Epithelial cell of esophagus (primary cell): ENCODE measurements at places on chromosomes 5 and 9.

GRCh38 chr5:100553209-100553608, 18.0 kb downstream of the FAM174A start:
- DNase-seq, result no peak

- DNase-seq, result no peak
Observed at GRCh38 chr5:162139190-162139589, 71.6 kb downstream of the GABRG2 start.

DNA sequence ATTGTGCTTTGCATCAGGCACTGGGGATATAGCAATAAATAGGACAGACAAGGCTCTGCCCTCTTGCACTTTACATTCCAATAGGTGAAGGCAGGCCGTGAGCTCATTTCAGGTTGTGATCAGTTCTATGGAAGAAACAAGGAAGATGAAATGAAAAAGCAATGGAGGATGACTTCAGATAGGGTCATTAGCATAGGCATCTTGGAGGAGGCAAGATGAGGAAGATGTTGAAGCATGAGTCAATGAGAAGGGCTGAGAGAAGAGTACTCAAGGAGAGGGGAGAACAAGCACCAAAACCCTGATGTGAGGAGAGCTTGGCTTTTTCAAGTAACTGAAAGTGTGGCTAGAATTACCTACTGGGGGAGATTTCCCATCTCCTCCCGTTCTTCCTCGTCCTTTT, 5.0 kb upstream of the SPARC start:
- no peak for DNase-seq

- DNase-seq, result no peak
Observed at GRCh38 chr5:6902597-6902996, 189.4 kb downstream of the TENT4A start.

GRCh38 chr9:136898483-136899100, 12.3 kb downstream of the TRAF2 start:
- no peak for DNase-seq

DNA sequence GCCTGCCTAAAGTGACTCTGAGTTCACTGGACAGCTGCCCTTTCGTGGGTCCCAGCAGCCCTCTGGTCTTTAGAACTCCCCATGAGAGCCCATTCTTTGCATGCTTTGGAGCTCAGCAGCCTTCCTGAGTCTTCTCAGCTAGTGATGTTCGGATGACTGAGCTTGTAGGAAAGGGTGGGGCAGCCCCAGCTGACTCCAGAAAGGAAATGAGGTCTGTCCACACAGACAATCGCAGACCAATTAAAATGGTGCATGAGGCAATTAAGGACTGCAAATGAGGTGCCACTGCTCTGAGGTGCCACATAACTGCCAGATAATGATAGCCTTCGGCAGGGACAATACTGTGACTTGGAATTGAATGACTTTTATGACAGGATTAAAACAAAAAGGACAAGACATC, 25.4 kb upstream of the TOMM5 start:
- DNase-seq, result peak; percentile 48

DNA sequence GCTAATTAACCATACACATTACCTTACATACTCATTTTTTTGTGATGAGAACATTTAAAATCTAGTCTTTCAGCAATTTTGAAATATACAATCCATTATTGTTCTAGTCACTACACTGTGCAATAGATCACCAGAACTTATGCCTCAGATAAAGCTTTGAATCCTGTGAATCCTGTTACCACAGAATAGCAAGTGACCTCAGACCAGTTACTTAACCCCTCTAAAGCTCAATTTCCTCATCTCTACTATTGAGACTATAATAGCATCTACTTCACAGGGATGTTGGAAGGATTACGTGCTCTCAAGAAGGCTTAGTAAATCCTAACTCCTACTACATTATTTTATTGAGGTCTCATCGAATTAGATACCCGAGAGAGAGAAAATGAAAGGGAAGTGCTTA, 60.2 kb upstream of the PIP5K1B start:
- DNase-seq, result no peak

- DNase-seq, result no peak
Observed at GRCh38 chr5:45171563-45171962, 362.8 kb downstream of the MRPS30 start.

- DNase-seq, result peak; percentile 15
Observed at GRCh38 chr5:85132269-85132668, 747.6 kb upstream of the EDIL3 start.

DNA sequence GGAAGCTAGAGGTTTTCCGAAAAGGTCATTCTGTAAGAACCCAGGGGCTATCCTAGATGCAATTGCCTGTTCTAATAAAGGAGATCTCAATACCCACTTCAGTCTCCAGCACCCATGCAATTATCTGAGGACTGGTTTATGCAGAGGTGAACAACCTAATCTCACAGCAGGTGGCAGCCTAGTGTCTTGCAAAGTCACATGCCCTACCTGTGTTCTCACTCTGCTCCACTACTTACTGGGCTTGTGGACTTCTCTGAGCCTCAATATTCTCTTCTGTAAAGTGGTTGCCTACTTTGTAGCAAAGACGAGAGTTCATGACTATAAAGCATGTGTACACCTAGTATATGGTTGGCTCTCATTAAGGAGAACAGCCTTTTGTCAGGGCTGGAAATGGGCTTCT, 21.0 kb upstream of the ALDH1B1 start:
- DNase-seq, result peak; percentile 74

- DNase-seq, result no peak
Observed at GRCh38 chr5:112616812-112617547, 120.7 kb upstream of the APC start.

GRCh38 chr5:1231354-1231905, 6.2 kb downstream of the SLC6A18 start:
- DNase-seq, result no peak

GRCh38 chr5:57175551-57176309, 1.9 kb downstream of the GPBP1 start:
- peak; percentile 44 for DNase-seq

DNA sequence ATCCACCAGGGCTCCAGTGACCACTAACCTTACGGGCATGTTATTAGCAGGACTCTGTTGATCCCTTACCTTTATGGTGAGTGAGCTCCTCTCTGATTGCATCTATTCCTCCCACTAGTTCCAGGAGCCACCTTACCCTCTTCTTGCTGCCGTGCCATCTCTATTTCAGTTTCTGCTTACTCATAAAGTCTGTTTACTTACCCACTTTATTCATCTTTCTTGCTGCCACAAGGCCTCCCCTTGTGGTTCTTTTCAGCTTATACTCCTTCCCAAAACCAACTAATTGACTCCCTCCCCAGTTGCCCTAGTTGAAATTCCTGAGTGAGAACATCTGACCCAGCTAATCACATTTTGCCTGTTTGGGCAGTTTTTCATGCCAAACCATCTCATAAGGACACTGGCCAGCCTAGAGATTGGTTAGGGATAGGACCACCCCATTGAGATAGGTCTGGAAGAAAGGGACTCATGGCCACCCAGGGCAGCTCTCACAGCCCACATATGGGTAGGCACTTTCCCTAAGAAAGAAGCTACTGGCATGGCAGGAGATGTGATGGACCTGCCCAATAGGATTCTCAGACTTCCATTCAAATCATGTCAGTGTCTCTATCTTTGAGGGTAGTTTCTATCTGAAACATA, 412.7 kb downstream of the EFNA5 start:
- DNase-seq, result peak; percentile 56
